ENCODE measurements at places on chromosomes 3 and 15.

DNA sequence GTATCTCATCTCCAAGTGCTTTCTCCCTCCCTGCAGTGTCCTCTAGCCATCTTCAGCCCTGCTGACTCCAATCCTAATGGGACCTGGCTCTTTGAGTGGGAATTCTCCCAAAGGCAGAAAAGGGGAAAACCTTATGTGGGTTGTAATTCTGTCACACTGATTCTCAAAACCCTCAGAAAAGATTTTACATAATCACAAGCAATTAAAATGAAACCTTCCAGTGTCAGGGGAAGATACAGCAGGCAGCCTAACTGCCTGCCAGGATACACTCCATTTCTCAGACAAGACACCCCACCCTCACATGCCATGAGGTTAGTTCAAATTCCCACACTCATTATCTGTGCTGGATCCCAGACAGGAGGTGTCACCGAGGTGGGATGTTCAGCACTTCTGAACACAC lies 121.4 kb downstream of the RFTN1 start:
- peaks cover 20% of the 10 kb centered on the region for H3K36me3 ChIP-seq
- H3K4me3 ChIP-seq = no peak overlapping the region
- no peaks in the 10 kb centered on the region for H3K27me3 ChIP-seq
- no peak overlapping the region for H3K27ac ChIP-seq
- DNase-seq = no peak

GRCh38 chr15:42782716-42783115 lies 45.8 kb upstream of the CDAN1 start:
- DNase-seq = no peak
- no peaks in the 10 kb centered on the region for H3K36me3 ChIP-seq
- no peaks in the 10 kb centered on the region for H3K27me3 ChIP-seq
- peaks cover 2% of the 10 kb centered on the region for H3K4me1 ChIP-seq

DNA sequence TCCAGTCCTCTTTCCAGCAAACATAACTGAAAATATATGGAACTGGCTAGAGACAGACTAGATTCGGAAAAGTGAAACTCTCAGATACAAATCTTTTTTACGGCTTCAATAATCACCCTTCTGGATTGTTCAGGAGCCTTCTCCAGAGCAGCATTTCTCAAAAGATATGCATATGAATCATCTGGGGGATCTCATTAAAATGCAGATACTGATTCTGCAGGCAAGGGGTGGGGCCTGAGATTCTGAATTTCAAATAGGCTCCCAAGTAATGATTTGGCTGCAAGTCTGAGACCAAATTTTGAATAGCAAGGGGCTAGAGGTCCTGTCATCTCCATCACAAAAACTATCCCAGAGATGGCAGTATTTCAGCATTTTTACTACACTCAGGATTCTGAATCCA lies 165.4 kb downstream of the CTNNB1 start:
- no peaks in the 10 kb centered on the region for H3K36me3 ChIP-seq
- DNase-seq = no peak
- no peaks in the 10 kb centered on the region for H3K4me1 ChIP-seq
- no peak overlapping the region for H3K27ac ChIP-seq
- H3K4me3 ChIP-seq = no peak overlapping the region
- H3K27me3 ChIP-seq = no peaks in the 10 kb centered on the region

DNA sequence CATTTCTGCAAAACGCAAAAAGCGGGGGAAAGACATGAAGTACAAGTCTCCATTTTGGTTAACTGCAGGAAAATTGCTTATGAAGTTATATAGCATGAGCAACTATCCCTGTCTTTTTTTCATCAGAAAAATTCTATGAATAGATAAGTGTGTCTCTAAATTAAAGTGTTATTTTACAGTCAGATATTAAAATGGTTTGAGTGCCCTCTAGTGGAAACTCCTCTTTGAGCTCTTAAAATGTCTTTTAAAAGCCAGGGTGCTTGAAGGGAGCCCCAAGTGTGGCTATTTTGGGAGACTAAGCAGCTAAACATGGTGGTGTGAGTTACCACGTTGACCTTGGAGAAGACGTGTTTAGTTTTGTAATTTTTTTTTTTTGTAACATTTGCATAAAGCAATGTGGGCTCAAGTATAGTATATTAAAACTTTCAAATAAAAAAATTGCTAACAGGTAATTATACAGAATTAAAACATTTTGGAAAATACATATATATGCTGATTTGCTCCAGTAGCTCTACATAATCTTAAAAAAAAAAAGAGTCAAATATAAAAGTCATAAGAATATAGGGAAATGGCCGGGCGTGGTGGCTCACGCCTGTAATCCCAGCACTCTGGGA lies 77.2 kb downstream of the PPP2R3A start:
- H3K36me3 ChIP-seq = no peaks in the 10 kb centered on the region
- no peak overlapping the region for H3K4me3 ChIP-seq
- H3K27me3 ChIP-seq = peaks cover 12% of the 10 kb centered on the region
- DNase-seq = no peak
- H3K4me1 ChIP-seq = no peaks in the 10 kb centered on the region
- H3K27ac ChIP-seq = no peak overlapping the region

DNA sequence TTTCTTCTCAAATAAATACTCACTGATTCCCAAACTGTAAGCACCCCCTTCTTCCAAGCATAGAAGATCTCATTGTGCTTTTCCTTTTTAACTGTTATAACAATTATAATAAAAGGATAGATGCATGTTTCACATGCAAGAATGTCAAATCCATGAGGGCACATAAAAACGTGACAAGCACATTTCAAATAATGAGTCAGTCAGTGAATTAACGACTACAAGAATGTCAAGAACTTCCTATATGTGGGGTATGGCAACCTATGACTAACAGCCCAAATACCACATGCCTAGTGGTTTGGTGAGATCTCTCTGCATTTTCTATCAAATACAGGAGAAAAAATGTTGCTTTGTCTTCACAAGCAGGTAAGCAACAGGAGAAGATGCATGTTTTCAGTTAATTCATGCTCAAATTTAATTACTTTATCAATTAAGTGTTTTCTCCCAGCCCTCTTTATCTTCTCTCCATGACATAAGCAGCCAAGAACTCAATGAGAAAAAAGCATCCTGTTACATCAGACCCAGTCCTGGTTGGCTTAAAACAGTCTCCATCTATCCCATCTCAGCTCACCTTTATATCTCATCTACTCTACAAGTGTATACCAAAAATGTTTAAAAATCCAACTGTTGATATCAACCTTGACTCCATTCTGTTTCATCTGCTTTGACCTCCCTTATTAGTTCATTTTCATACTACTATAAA lies 181.5 kb upstream of the LMCD1 start:
- no peaks in the 10 kb centered on the region for H3K27me3 ChIP-seq
- H3K4me3 ChIP-seq = no peak overlapping the region
- H3K36me3 ChIP-seq = no peaks in the 10 kb centered on the region
- no peak overlapping the region for H3K27ac ChIP-seq
- H3K4me1 ChIP-seq = peaks cover 3% of the 10 kb centered on the region
- DNase-seq = no peak
